Stimulated activated CD8-positive, alpha-beta memory T cell treated with anti-CD3 and anti-CD28 coated beads, Interleukin-2, amount 100 ng/mL, for 1 hour (primary cell): ENCODE measurements at places on chromosomes 4 and X.
A peak's percentile ranks its signal among the peaks of the same experiment; 100 is the strongest.

GRCh38 chr4:1674682-1675081, 9.4 kb downstream of the FAM53A start:
- no peak for DNase-seq

GRCh38 chr4:110064295-110064694, 134.1 kb downstream of the ELOVL6 start:
- DNase-seq: no peak

DNA sequence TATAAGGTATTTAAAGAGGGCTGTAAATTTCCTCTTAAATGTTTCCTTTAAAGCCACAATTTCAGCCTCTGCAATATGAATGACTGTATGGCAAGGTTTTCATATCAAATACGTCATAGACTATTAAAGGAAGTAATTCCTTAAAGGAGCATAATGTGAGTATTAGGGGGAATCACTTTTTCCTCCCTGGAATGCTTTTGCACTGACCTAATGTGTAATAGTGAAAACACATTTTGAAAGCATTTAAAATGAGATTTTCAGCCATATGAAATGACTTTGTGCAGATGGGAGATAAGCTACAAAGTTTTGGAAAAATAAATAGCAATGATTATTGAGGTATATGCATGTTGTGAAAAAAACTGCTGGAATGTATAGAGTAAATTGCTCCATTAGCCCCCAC, 17.6 kb downstream of the SLIT2 start:
- no peak for DNase-seq

DNA sequence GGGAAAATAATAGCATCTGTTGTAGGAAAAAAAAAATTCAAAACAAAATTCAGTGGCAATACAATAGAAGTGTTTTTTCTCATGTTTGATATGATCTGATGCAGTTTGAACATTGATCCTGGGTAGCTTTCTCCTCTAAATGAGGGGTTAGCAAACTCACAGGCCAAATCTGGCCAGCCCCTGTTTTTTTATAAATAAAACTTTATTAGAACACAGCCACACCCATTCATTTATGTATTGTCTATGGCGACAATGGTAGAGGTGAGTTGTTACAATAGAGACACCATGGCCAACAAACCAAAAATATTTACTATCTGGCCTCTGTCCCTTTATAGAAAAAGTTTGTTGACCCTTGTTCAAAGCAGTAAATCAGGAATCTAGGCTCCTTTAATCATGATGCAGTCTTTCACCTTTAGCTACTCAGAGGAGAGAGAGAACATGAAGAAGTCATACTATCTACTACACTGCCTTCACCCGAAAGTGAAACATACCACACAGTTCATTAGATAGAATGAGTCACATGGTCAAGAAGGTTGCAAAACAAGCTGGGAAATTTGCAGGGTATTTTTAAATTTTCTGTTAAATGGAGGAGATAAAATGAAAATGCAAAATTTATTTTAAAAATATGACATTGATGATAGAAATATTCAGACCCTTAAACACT, 186.6 kb upstream of the MAOA start:
- no peak for DNase-seq

DNA sequence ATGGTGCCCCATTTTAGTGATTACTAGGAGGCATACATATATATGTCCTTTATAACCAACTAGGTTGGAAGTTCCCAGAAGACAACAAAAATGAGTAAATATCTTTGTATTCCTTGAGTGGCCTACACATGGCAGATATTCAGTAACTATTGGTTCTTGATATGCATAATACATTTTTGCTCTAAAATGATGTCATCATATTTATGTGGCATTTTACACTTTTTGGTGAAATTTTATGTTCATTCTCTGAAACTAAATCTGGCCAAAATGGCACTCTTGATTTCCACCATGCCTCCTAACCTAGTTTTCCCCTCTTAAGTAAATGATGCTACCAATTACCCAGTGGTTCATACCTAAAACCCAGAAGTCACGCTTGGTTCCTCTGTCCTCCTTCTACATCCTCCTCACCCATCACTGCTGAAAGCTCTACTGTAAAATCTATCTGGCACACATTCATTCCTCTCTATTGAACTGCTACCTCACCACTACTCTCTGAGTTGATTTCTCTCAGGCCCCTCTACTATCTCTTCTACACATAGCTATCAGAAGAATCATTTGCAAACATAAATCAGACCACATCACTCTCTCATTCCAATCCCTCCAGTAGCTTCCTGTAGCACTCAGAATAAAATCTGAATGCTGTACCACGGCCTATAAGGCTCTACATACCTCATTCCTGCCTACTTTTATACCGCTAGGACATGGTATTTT, 13.4 kb downstream of the SLC10A7 start:
- no peak for DNase-seq

GRCh38 chr4:26197018-26197779, 123.6 kb upstream of the RBPJ start:
- DNase-seq: peak; percentile 37

DNA sequence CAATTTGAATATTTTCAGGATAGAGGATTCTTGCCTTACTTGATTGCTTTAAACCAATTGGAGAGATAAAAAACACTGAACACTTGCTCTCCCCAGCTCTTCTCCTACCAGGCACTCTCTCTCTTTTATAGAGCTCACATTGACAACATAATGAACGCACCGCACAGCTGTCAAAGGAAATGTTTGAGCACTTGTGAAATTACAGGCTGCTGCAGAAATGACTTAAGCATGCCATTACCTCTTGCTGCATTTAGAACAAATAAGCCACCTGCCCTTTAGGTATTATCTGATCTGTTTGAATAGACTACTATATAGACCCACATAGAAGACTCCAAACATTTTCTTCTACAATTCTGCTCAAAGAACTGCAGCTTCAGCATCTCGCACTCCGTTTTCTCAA, 227.7 kb downstream of the C4orf33 start:
- DNase-seq: no peak

DNA sequence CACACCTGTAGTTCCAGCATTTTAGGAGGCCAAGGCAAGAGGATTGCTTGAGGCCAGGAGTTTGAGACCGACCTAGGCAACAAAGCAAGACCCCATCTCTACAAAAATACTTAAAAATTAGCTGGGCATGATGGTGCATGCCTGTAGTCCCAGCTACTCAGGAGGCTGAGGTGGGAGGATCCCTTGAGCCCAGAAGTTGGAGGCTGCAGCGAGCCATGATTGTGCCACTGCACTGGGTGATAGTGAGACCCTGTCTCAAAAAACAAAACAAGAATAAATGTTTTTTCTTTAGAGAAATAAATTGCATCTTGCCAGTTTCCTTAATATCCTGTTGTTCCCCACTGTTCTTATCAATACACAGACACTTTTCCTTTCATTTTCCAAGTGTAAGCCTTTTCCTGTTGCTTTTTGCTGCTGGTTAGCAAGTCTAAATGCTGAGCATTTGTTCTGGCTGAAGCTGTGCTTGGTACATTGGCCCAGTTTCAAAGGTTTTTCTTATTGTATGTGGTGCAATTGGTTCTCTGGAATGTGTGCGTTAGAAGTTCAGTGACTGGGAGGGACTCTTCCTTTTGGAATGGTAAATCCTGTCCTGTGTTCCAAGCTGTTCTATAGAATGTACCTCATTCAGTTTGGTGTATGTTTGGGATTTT, 98.2 kb downstream of the AFF1 start:
- DNase-seq: no peak

DNA sequence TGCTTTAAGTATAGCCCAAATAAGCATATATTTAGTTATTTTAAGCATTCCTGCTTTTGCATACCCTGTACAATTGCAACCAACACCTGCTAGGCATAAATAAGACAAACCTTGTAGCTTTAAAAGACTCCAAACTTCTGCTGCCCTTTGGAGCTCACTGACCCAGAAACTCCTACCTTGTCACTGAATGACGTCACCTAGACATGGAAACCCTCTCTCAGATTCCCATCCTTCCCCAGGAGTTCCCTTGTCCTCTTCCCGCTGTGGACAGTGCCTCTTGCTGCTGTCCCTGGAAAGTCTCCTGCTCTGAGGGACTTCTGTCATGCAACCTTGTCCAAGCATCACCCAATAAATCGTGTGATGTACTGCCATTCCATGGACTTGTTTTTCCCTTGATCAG, 507.2 kb downstream of the GRXCR1 start:
- no peak for DNase-seq

DNA sequence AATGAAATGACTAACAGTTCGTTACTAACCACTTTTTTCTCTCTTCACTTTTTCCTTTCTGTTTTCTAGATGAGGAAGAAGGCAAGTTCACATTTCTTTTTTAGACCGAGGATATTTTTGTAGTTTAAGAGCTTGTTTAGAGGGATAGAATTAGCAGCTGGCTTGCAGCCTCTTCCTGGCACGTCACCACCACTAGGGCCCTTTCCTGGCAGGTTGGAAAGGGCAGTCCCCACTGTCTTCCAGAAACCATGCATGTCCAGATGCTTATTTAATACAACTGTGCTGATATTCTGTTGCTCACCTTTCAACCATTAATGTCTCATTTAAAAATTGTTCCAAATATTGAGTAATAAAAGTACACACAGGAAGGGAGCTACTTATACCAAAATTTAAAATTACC, 209.5 kb upstream of the PACRGL start:
- no peak for DNase-seq

GRCh38 chr4:42768125-42768748, 111.3 kb upstream of the ATP8A1 start:
- no peak for DNase-seq

DNA sequence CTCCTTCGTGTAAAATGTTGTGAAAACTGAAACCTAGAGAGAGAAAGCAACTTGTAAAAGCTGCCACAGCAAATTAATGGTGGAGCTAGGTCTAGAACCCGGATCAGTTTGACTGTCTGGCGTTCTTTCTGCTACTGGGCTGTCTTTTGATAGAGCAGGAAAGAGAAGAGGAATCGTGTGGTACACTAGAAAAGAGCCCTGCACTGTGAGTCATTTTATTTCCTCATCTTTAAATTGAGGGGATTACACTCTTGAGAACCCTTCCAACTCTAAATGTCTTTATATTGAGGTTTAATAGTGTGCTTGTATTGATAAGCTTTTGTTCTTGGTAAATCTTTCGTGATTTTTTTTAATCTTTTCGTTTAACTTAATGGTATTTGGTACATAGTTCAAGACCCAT, 4.3 kb downstream of the WDR44 start:
- no peak for DNase-seq

DNA sequence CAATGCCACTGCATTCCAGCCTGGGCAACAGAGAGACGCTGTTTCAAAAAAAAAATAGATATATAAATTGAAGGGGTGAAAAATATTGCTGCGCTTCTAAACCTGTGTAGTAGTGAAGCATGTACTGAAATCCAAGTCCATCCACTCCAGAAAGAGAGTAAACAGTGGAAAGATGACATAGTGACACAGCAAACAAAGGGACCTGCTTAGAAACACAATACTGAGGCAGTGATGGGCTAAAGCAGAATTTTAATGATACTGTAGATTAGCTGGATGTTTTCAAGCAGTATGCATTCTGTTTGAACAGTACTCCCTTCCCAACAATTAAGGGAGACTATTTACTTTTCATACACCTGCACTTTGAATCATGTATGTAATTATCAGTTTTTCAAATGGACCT, 42.5 kb downstream of the TFDP3 start:
- DNase-seq: no peak
